ENCODE measurements at places on chromosomes 7 and 10. TPM values are rescaled to one million over a fixed set of nuclear protein-coding genes. Genes with fewer than 3 reads are reported as not detected.

Gene CALML5
- total RNA-seq = not detected

Gene TMEM72
- not detected for total RNA-seq

Gene CREB5
- total RNA-seq = 13.8 TPM

Gene CHST15
- 29.2 TPM for total RNA-seq

Gene CALHM3
- total RNA-seq = not detected
